Activated CD8-positive, alpha-beta memory T cell treated with anti-CD3 and anti-CD28 coated beads, Interleukin-2, amount 10 ng/mL, durations not matched to agents 7 days and 5 days (primary cell): ENCODE measurements at places on chromosomes 5 and 9. TPM values are rescaled to one million over a fixed set of nuclear protein-coding genes. Genes with fewer than 3 reads are reported as not detected.
A peak's percentile ranks its signal among the peaks of the same experiment; 100 is the strongest.

- no peak for DNase-seq
Observed at GRCh38 chr5:170503990-170504596, at the start of gene KCNIP1. KCNIP1 (plus strand) TSS chr5:170504020.

- no peak for DNase-seq
Observed at GRCh38 chr5:89417990-89418389, 535.0 kb upstream of the MEF2C start.

- no peak for DNase-seq
Observed at GRCh38 chr9:18330401-18331309, 143.3 kb upstream of the ADAMTSL1 start.

DNA sequence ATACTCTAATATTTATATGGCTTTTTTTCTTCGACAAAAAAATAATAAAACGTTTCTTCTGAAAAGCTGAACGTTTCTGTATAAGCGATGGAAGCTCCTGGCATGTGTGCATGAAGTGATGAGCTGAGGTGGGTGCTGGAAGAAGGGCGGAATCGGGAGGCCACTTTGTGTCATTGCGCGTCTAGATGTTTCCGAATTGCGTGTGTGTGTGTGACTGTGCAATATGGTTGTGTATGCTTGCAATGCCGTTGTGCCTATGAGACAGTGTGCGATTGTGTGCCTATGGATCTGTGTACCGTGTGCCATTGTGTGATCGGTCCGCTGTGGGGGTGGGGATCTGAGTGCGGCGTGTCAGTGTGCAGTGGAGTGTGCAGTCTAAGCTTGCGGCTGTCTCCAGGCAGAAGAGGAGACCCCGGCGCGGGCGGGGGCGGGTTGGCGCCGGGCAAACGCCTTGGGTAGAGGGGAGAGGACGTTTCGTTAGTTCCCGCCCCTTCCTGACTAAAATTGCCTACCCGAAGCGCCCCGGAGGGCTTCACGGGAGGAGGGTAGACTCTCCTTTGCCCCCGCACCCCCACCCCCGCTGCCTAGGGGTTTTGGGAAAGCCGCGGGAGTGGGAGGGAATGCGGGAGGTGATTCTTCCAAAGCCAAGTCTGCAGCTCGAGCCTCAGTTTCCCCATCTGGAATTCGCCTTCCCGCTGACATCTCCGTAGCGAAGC lies 24.2 kb downstream of the PCDHGC5 start:
- DNase-seq: peak; percentile 43

GRCh38 chr5:57776035-57776434 lies 293.4 kb upstream of the ACTBL2 start:
- no peak for DNase-seq

- DNase-seq: no peak
Observed at GRCh38 chr9:37209431-37210386, 89.3 kb downstream of the ZCCHC7 start.

GRCh38 chr9:85897848-85898247 lies 43.1 kb upstream of the NAA35 start:
- DNase-seq: no peak

DOK3 gene
- total RNA-seq: 3.3 TPM

KCNMB1 gene
- not detected for total RNA-seq

GRCh38 chr9:25094518-25094917 lies 548.8 kb upstream of the IZUMO3 start:
- no peak for DNase-seq

- DNase-seq: no peak
Observed at GRCh38 chr5:2697041-2697440, 54.4 kb downstream of the IRX2 start.

SLC36A2 gene
- not detected for total RNA-seq

- no peak for DNase-seq
Observed at GRCh38 chr9:133490865-133491655, 12.2 kb upstream of the SLC2A6 start.

TPPP gene
- 0.20 TPM for total RNA-seq

- no peak for DNase-seq
Observed at GRCh38 chr9:31854187-31854586, 530.3 kb upstream of the ACO1 start.

DNA sequence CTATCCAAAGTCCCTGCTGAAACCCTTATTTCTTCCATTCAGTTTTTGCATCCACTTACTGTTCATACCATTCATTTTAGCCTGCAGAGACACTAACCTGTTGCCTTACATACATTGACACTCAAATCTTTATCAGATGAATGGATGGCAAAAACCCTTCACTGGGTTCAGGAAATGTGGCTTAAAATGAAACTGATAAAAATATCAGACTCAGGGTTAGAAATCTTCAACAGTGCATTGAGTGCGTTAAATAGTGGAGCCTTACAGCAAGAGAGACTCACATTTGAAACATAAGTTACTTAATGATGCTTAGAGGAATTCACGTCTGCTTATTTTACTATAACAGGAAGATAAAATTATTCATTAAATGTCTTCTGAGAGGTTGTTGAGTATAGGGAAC lies 28.0 kb upstream of the BNC2 start:
- no peak for DNase-seq

DNA sequence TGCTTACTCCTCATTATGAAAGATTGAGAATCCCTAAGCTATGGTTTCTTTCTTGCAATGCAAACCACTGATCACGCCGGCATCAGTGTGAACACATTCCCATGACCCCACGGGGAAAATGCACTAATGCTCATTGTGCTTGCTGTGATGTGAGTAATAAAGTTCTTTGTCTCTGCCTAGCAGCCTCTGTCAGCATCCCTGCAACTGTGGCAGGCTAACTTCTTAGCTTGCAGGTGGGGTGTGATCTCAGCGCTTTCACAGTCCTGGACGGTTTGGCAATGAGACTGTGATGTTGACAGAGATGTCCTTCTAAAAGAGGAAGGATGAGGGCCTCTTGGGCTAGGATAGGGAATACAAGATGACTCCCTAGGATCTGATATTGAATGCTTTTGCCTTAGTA lies 1218.7 kb downstream of the EFNA5 start:
- DNase-seq: no peak

- DNase-seq: no peak
Observed at GRCh38 chr5:4191703-4192102, 596.1 kb downstream of the IRX1 start.

CDKN2A gene
- 34.1 TPM for total RNA-seq

GRCh38 chr9:137366891-137367381 lies 56.0 kb downstream of the EXD3 start:
- DNase-seq: no peak

MRRF gene
- total RNA-seq: 27.9 TPM

- no peak for DNase-seq
Observed at GRCh38 chr5:69331528-69332445, 814 bp downstream of the CCDC125 start.

GRCh38 chr9:107064378-107064777 lies 201.4 kb downstream of the ZNF462 start:
- no peak for DNase-seq

LCN2 gene
- not detected for total RNA-seq
